ENCODE measurements at places on chromosomes 2 and 18. TPM values are rescaled to one million over a fixed set of nuclear protein-coding genes. Genes with fewer than 3 reads are reported as not detected.
A peak's percentile ranks its signal among the peaks of the same experiment; 100 is the strongest.

DNA sequence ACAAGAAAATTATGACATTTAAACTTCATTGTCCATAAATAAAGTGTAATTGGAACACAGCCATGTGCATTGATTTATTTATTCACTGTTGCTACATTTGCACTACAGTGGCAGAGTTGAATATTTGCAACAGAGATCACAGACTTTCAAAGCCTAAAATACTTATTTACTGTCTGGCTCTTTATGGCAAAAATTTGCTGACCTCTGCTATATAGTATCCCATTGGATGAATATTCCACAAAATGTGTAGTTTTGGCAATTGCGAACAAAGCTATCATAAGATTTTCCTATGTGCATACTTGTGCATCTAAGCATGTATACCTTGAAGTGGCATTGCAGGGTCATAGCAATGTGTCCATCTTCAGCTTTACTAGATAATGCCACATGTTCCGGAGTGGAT is 32.1 kb downstream of the CCDC85A start:
- DNase-seq, result no peak

- DNase-seq, result no peak
These were observed 25.1 kb downstream of the BAZ2B start for GRCh38 chr2:159591221-159591620.

- peak; percentile 61 for DNase-seq
These were observed 47.0 kb downstream of the UGP2 start for GRCh38 chr2:63888490-63889402.

The ACTR2 gene
- 125 TPM for total RNA-seq

The SERPINB4 gene
- not detected for total RNA-seq

DNA sequence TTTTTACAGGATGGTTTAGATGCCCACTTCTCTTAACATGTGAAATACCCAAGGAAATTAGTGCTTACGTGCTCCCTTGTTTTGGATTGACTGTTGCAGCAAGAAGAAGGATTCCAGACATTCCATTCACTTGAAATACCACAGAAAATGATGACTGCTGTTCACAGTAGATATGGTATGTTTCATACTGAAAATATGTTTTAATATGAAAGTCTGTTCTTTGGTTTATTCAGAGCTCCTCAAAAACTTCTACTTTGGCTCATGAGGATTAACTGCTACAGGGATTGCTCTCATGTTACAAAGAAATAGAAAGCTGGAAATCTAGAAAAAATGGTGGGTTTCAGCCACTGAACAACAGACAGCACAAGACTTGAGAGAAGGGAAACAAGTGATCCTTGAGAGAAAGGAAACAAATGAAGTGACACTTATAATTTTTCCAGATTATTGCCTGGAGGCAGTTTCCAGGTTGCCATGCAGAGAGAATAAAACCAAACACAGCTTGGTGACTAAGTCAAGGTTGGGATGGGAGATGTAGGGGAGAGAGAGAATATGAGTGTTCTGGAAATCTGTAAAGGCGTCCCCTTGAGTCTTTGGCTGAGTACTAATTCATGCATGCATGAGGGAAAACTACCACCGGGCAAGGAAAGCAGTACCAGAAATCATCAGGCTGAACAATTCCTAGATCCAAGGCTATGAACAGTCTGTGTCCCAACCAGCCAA is 348.1 kb downstream of the CLIP4 start:
- DNase-seq, result peak; percentile 75

GRCh38 chr18:2826581-2826980 is 20.2 kb upstream of the EMILIN2 start:
- DNase-seq, result peak; percentile 69

DNA sequence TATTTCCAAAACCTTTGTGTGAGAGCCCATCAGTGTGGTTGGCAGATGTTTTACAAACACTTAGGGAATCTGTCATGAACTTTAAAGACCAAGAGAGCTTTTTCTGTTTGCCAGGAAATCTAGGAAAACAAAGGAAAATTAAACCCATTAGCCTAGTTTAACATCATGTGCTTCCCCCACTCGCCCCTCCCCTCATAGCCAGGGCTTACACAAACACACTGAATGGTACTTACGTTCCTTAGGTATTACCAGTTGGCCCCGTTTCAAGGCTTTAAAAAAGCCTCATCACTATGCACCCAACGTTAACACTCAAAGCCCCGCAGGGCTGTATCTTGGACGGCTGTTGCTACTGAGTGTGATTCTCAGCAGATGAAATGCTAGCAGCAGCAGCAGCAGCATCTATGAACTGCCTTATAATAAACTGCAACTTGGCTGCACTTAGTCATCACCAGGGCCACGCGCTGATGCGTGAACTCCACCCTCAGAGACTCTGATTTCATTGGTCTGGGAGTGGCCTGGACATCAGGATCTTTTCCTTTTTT is 20.1 kb upstream of the TTC39C start:
- DNase-seq, result peak; percentile 87

- DNase-seq, result no peak
These were observed 460.5 kb downstream of the ERBB4 start for GRCh38 chr2:212078103-212078502.

DNA sequence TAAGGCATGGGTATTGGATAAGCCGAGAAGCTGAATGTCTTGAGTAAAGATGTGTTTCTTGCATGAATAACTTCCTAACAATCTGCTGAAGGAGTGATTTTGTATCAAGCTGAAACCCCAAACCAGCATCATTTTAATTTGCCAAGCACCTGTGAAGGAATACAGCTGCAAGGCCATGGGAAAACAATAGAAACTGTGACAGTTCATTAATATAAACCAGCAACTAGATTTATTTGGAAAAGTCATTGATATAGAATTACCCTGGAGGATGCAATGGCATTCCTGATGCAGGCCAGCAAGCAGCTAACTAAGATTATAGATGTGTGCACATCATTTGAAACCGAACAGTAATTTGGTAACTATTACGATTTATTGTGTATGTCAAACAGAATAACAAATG is 155.7 kb upstream of the TCF4 start:
- DNase-seq, result no peak

DNA sequence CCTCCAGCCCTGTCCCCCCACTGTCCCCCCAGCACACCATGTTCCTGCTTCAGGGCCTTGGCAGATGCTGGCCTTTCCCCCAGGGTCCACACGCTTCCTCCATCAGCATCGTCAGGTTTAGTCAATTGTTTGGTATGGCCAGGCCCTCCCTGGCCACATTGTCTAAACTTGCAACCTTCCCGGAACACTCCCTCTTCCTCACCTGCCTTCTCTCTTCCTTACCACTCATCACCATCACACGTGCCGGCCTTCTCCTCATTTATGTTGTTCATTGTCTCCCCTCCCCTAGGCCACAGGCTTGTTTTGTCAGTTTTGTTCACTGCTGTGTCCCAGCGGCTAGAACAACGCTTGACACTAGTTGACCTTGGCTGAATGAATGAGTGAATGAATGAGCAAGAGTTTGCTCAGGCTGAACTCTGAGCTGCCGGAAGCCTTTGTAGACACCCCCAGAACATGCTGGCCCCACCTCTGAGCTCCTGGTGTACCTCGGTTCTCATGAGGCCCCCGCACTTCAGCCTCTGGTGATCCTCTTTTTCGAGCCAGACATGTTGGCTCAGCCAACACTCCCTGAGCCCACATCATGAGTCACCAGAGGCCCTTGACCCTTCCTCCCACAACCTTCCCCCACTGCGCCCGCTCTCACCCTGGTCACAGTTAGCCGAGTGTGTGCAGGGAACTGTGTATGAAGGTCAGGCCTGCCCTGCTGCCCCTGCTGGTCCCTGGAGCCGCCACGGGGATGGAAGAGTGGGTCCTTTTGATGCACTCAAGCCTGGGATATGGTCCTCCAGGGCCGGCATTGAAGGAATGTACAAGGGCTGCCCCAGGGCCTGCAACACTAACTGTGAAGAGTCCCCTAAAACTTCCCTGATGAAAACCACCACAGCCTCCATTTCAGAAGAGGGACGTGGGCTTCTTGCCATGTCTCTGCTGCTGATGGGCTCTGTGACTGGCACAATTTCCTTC is 57.5 kb downstream of the HS1BP3 start:
- peak; percentile 90 for DNase-seq

DNA sequence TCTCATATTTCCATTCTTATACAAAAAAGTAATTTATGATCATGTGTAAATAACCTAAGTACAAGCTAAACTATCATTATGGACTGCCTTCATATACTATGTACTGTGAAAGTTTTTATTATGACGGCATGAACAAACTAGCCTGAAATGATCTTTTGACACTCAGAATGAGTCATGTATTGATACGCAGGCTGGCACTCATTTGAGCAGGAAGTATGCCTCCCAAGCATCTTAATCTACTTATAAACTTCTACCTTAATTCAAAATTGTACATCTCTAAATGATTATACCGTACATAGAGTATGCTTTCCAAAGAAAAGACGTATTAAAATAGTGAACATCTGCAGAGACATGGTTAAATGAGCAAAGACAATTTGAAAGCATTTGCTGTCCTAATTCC is 207.1 kb upstream of the SPOPL start:
- no peak for DNase-seq

- DNase-seq, result no peak
These were observed 127.2 kb upstream of the EML6 start for GRCh38 chr2:54595999-54596902.

The MAP3K19 gene
- not detected for total RNA-seq

The TAF1B gene
- total RNA-seq, result 9.0 TPM

- DNase-seq, result no peak
These were observed 180.4 kb downstream of the ANKRD30B start for GRCh38 chr18:14928396-14928795.

DNA sequence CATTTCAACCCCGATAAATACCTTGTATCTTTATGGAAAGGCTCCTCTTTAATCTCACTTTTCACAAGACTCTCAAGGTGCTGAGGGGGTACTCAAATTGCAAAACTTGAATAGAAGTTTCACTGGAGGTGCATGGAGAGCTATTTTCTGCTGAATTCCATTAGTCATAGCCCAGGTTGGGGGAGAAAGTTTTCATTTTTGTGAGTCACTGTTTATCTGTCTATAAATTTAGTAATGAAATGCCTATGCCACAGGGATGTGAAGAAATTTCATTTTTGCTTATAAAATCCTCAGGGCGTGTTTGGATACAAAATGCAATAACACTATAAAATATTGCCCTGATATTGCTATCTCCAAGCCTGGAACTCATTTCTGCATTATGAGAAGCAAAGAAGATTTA is 346.3 kb downstream of the LRATD1 start:
- DNase-seq, result no peak

GRCh38 chr2:120421126-120421829 is 75.3 kb downstream of the INHBB start:
- no peak for DNase-seq

The GIGYF2 gene
- 69.0 TPM for total RNA-seq

DNA sequence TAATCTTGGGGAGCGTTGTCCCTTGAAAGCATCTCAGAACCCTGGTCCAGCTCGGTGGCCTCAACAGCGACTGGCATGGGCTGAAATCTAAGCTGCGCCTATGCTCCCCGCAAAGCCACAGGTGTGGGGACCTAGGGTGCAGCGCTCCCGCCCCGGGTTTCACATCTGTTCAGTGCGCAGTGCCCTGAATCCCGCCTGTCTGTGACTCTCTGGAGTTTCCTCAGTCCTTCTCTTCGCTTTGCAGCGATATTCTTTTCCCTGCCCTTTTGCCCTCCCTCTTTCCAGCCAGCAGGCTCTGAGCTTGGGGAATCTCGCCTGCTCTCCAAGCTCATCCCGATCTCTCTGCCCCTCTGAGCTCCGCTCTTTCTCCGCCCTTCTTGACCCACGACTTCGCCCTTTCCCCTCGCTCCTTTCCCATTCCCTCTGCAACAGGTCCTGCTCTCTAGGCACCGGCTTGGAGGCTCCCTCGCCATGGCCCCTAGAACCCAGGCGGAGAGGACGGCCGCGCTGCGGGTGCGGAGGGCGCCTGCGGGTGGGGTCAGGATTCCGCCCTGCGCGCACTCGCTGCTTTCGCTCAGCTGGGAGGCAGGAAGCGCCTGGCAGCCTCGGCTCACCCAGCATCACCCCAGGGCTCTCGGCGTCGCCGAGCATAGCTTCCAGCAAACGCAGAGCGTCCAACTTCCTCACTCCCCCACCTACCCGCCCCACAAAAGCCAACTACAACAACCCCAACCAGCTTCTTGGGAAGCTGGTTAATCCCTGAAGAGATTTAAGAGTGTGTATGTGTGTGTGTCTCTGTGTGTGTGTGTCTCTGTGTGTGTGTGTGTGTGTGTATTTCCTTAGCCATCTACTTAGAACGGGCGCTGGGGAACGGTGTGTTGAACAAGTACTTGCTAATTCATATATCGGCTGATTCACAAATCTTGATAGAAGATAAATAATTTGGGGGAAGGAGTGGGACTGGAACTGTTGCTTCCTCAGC is 1.1 kb downstream of the GRP start:
- peak; percentile 28 for DNase-seq

GRCh38 chr18:305003-305501 is 37.2 kb upstream of the THOC1 start:
- DNase-seq, result peak; percentile 74

The EVX2 gene
- not detected for total RNA-seq

The ZNF804A gene
- total RNA-seq, result 0.76 TPM

DNA sequence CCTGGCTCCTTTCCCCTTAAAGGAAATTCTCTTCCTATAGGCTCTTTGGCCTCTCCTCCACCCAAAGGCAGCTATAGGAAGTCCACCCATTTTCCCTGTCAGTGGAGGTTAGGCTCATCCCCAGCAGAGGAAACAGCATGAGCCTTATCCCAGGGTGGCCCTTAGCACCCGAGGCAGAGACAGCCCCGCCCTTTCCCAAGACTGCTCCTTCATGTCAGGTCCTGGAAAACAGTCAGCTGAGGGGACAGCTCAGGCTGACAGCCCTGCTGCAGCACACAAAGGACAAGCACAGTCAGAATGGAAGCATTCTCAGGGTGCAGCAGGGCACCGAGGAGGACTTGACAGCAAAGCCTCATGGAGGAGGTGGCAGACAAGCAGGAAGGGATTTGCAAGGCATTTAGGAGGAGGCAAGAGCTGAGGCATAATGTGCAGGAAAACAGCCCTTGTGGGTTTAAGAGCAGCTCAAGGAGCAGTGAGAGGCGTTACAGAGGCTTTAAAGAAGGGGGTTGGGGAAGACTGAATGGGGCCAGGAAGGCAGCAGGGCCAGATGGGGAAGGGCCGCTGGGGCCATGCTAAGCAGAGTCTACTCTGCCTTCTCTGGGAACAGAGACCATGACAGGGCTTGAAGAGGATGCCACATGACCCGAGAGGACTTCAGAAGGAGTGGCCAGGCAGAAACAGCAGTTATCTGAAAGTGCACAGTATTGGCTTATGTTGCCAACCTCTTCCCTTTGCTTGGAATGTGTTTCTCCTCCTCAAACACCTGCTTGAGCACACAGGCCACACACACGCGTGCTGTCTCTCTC is 216.6 kb downstream of the SH3BP4 start:
- peak; percentile 4 for DNase-seq

- peak; percentile 80 for DNase-seq
These were observed 594 bp downstream of the FAM161A start for GRCh38 chr2:61853086-61853846.

GRCh38 chr2:218028189-218028495 is 25.3 kb upstream of the TNS1 start:
- DNase-seq, result no peak

GRCh38 chr2:233221378-233222063 is 30.0 kb upstream of the ATG16L1 start:
- no peak for DNase-seq

DNA sequence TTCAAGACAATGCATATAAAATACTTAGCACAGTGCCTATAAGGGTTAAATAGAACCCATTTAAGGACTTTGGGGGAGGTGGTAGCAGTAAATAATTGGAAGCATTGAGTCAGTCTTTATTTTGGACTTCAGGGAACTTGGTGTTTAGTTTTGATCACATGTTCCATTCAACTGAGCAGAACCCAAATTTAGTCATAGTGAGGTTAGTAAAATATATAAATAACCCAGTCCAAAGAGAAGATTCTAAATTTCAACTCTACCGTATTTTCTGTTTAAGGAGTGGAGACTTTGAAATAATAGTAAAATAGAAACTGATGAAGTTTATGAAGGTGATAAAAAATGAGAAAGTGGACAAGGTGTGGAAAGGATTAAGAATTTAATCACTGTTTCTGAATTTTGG is 19.7 kb downstream of the TWSG1 start:
- DNase-seq, result peak; percentile 15
